ENCODE measurements at places on chromosomes 16 and 17.

- DNase-seq = no peak
Observed at GRCh38 chr16:68332411-68333121, 21.7 kb downstream of the PRMT7 start.

GRCh38 chr17:77516902-77517301 is 376.1 kb downstream of the SEC14L1 start:
- DNase-seq = no peak

DNA sequence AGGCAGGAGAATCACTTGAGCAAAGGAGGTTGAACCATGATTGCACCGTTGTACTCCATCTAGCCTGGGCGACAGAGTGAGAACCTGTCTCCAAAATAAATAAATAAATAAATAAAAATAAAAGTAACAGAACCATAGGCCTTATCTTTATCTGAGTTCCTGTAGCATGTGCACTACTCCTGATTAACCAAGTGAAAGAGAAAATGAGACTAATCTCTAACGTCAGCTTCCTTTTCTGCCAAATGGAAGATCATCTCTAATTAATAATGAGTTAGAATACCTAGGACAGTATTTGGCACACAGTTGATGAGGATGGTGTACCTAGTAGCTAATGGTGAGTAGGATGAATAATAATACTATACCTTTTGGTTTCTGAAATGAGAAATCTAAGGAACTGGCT is 520.4 kb downstream of the WWOX start:
- no peak for DNase-seq

DNA sequence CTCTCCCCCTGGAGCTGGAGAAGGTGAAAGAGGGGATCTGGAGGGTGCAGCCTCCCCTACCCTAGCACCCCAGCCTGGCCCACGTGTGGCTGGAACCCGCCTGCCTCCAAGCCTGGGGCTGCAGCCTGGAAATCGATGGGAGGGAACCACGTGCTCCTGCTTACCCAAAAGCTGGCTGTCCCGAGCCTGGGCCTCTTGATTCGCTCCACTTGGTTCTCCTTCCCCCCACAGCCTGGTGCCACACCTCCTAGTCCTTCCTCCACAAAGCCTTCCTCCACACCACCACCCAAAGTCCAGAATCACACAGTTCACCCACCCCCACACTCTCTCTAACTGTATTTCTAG is 29.3 kb downstream of the CFAP20 start:
- DNase-seq = no peak

GRCh38 chr17:72978593-72979218 is 113.8 kb downstream of the SLC39A11 start:
- no peak for DNase-seq

DNA sequence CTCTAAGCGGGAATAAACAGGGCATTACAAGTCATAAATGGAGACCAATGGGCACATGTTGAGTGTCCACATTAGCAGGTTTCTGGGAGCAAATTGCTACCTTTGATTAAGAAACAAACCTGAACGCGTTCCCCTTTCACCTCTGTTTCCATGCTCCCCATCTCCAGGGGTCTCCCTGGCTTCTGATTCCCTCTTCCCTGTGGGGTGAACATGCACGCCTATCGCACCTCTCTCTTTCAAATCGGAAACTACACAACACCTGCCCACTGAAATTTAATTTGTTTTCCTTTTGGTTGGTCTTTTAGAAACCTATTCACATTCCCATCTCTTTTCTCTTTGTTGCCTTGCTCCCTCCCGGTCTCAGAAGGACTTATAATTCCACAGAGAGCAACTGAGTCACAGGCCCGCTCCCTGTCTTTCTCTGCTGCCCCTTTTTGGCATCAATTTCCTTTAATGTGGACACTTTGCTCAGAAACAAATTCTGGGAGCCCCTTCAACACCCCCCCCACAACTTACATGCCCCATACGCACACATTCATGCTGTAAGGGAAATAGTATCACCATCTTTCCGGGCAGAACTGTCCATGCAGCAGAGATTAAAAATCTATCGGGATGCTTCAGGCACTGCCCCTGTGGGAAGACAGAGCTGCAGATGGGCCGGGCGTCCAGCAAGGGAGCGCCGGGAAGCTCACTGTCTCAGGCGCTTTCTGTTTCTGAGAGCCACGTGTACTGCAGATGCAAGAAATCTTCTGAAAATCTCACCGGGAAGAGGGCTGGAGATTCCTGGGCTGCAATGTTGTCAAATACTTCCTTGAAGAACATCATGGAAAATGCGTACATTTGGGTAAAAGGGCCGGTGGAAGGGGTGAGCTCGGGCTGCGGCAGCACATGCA is 7.2 kb upstream of the FOXF1 start:
- DNase-seq = no peak

DNA sequence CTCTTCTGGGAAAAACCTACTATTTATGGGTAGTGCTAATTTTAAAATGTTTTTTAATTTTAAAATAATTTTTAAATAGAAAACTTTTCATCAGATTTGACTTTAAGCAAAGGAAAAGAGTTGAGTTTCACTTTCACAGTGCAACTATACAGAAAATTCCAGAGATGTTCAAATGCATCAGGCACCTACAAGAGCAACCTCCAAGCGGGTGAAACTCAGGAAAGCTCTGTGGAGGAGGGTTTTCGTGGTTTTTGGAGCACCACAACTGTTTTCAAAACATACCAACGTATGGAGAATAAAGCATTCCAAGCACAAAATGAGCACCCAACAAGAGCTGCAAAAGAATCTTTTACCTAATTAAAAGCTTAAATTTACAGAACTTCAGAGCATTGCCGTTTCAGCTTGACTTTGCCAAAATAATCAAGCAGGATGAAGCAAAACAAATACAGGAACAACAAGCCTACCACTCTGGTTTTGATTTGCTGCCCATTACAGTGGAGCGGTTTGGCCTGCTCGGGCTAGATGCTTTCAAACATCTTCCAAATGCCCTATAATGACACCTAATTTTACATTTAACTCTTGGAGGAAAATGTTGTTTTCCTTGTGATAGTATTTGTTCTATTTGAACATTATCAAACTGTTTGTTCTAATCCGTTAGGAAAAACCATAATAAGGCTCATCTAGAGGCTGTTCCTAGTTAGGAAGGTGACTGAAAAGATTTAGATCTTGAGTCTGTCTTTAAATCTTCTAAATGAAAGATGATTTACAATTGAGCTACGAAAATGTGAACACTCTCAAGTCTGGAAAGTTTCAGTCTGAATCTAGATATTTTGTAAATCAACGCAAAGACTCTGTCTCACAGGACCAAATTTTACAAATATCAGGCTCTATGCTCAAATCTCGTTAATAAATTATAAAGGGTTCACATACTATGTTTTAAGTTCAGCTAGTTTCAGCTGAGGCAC is 34.5 kb downstream of the NACA2 start:
- no peak for DNase-seq

DNA sequence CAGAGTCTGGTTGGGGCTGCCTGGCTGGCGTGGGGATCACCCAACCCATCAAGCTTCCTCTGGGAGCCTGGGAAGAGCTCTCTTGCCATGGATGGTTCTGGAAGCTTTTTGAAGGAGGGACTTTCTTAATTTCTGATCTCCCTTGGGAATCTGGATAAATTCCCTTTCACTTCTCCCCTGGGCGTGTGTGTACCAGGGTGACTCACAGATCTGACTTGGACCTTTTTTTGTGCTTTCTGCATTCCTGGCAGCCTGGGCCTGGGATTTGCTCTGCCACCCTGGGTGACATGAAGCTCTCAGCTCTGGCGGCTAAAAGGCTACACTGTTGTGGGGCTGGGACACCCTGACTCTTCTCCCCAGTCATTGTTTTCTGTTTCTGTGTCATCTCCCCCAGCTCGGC is 70.1 kb downstream of the ABCC1 start:
- DNase-seq = no peak

Measured in stimulated activated CD8-positive, alpha-beta memory T cell treated with anti-CD3 and anti-CD28 coated beads, Interleukin-12 subunit alpha, Interleukin-12 subunit beta, amount 100 ng/mL, for 1 hour (primary cell).